ENCODE measurements at places on chromosomes 5 and 9.

- DNase-seq = no peak
Measured at GRCh38 chr9:563200-563599, 278.3 kb upstream of the DMRT1 start.

- no peak for DNase-seq
Measured at GRCh38 chr9:24218656-24219055, 327.0 kb downstream of the IZUMO3 start.

- DNase-seq = no peak
Measured at GRCh38 chr5:132819468-132819867, 6.4 kb downstream of the SOWAHA start.

DNA sequence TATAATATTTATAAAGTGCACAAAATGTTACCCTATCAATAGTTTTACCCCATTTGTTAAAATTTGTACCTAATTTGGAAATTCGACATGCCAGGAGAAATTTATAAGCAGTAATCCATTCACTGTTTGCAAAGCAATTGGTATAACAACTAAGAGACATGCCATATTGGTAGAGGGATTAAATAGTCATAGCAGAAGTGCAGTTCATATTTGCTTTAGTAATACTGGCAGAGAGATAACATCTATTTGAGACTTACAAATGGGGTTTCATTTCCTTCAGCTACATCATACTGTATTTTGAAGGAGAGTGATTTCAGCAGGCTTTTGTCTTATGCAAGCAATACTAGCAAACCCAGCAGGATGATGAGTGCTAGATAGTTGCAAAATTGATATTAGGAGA, 610.4 kb upstream of the CDH10 start:
- no peak for DNase-seq

DNA sequence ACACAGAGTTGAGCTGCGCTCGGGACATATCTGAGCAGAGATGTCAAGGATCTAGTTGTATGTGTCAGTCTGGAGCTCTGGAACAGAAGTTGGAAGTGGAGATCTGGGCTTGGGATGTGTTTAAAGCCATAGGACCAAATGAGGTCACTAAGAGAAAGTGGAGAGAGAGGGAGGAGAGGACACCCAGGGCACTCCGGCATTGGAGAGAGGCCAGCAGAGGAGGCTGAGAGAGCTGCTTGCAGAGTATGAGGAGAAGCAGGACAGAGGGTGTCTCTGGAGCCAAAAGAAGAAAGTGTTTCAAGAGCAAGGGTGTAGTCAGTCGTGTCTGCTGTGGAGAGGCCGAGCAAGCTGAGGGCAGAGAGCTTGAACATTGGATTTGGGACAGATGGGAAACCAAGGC, 34.7 kb downstream of the ARHGEF37 start:
- DNase-seq = no peak

GRCh38 chr5:25160891-25161290, 516.1 kb upstream of the CDH10 start:
- no peak for DNase-seq

GRCh38 chr9:89519366-89519805, 21.5 kb upstream of the SEMA4D start:
- DNase-seq = peak; percentile 5

- no peak for DNase-seq
Measured at GRCh38 chr5:139882961-139883539, 87.4 kb downstream of the PSD2 start.

DNA sequence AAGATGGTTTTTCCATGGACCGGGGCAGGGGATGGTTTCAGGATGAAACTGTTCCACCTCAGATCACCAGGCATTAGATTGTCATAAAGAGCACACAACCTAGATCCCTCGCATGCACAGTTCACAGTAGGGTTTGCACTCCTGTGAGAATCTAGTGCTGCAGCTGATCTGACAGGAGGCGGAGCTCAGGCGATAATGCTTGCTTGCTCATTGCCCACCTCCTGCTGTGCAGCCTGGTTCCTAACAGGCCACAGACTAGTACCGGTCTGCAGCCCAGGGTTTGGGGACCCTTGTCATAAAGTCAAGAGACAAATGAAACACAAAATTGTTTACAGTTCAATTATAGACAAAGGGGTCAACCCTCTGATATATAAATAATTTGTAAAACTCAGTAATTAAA, 101.7 kb downstream of the RANBP17 start:
- DNase-seq = no peak

DNA sequence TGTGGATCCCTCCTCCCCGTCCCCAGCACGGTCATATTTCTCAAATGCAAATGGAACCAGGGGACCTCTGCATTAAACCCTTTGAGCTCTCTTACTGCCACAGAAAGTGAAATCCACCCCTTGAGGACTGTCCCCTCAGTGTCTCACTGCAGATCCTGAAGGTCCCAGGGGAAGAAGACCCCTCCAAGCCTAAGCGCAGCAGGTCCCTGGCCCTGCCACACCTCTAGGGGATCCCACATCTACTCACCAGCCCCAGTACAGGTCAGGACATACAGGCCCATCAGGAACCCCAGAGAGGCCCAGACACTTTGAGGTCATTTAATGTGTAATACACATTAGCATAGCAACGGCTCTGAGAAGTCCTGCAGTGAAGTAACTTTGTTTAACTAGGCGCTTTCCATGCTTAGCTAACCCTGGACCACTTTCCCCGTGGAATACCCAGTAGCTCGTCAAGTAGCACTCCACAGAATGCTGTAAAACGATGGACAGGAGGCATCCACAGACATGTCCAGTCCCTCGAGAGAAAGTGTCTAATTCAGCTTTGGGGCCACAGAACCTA, 54.7 kb upstream of the ALDH1B1 start:
- DNase-seq = no peak

Measured in AG09319 (cell line).